GM12878 (cell line): ENCODE measurements at places on chromosomes 1 and 21.

GRCh38 chr1:47984175-47984789 lies 12.9 kb downstream of the TRABD2B start:
- DNase-seq = no peak

DNA sequence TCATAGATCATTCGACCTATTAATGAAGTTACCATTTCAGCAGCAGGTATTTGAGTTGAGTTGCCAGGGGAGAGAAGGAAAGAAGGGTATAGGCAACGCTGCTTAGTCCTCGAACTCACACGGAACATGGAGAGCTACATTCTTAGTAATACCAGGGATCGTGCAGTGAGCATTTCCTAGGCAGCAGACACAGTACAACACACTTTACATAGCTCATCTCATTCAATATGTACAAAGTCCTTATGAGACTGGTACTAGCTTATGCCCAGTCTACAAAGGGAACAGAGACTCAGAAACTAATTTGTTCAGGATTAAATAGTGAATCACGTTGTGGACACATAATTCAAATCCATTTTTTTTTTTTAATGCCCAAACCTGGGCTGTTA lies 25.6 kb downstream of the IRF2BP2 start:
- DNase-seq = no peak

DNA sequence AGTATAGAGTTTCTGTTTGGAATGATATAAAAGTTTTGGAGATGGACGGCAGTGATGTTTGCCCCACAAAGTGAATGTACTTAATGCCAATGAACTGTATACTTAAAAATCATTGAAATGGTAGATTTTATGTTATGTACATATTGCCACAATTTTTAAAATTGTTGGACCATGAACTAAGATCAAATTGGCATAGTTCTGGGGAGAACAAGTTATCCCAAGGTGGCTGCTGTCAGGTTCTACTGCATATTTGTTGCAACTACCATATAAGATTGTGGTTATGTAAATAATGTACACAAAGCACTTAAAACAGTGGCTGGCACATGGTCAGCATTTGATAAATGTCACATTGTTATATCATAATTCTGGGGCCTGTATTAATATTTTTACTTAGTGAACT lies 466.4 kb downstream of the SIPA1L2 start:
- no peak for DNase-seq

GRCh38 chr1:177753655-177754054 lies 216.2 kb downstream of the SEC16B start:
- DNase-seq = no peak

DNA sequence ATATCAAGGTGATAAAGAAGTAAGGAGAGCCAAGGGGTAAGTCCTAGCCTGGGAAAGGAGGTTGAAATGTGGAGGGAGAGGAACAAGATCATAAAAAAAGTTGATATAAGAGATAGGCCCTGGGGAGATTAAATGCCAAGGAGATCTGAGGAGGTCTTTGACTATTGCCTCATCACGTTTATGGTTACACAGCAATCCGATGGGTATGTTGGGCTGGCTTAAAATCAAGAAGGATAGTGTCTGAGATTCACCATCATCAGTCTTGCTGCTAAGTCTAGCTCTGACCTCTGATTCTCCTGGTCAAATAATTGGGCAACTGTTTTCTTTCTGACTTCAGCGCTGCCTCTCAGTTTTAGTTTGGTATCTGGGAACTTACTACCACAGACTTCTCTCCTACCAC lies 416.3 kb downstream of the GPATCH2 start:
- DNase-seq = no peak

DNA sequence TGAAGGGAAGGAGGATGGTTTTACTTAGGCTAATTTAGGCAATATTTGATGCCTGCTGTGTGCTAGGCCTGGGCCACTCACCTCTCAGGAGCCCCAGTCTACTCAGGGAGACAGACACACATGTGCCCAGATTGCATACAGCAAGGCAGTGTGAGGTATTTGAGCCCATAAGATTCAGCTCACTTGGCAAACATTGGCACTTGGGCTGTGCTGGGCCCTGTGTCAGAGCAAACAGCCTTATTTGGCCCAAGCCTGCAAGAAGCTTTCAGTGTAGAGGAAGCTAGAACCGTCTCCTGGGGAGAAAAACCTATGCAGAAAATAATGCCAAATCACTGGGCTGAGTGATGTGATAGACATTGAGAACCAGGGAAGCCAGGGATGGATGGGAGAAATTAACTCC lies 3.9 kb upstream of the SYNC start:
- no peak for DNase-seq

- DNase-seq = no peak
Observed at GRCh38 chr1:228792601-228793000, 57.3 kb downstream of the RHOU start.

- no peak for DNase-seq
Observed at GRCh38 chr21:33670076-33670978, 28.0 kb downstream of the ITSN1 start.

GRCh38 chr1:223087291-223088255 lies 55.5 kb downstream of the TLR5 start:
- no peak for DNase-seq

DNA sequence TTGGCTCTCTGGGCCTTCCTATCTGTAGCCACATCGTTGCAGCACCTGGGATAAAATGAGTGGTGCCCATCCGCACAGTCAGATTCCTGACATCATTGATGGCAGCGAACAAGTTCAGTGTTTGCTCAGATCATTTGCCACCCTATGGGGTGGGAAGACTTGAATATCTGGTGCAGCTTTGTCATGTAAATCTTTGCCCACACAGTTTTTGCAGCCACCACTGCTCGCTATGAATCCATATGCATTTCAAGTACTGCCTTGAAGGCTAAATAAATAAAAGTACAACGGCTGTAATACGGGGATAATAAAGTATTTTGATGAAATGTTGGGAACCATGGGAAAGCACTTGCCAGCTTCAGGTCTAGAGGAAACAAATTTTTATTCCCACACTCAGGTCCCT lies 56.3 kb upstream of the COA6 start:
- DNase-seq = no peak

- DNase-seq = no peak
Observed at GRCh38 chr1:5570931-5571330, 421.3 kb downstream of the NPHP4 start.

GRCh38 chr1:91153341-91153740 lies 131.5 kb upstream of the ZNF644 start:
- no peak for DNase-seq

DNA sequence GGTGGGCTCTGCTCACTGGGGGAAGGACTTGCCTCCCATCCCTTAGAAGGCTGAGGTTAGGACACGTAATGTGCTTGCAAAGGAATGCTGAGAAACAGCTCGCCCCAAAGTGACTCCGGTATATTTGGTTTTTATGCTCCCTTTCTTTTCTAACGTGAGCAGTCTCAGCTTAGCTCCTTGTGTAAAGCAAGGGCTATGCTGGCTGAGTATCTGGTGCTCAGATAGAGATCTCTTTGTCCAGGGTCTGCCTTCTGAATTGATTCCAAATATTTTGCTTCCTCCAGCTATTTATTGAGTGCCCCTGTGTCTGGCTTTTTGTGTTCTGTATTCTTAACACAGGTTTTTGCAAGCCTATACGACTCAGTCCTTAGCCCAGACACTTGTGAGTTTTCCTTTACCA lies 94.5 kb upstream of the ARTN start:
- no peak for DNase-seq

- DNase-seq = no peak
Observed at GRCh38 chr1:100213141-100213540, 35.1 kb upstream of the LRRC39 start.

DNA sequence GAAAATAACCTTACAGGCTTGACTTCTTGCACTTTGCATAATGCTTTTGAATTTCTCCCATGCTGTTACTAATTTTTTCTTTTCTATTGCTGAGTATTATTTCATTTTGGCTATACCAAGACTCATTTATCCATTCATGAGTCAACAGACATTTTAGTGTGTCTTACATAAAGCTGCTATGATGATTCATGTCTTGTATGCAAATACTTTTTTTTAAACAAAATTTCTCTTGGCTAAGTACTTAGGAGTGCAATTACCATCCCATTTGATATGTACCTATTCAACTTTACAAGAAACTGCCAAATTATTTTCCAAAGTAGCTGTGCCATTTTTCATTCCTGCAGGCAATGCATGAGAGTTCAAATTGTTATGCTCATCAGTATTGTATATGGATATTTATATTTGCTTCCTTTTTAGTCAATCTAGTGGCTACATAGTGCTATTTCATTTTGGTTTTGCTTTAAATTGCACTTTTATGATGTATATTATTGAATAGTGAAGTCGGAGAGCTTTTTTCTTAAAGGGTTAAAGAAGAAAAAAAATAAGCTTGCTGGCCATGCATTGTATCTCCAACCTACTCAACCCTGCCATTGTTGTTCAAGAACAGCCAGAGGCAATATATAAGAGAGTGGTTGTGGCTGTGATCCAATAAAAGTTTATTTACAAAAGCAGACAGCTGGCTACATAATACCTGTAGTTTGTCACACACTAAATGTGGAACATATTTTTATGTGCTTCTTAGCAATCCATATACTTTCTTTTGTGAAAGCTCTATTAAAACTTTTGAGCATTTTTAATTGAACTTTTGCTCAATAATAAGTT lies 862.8 kb downstream of the KCNT2 start:
- DNase-seq = no peak

DNA sequence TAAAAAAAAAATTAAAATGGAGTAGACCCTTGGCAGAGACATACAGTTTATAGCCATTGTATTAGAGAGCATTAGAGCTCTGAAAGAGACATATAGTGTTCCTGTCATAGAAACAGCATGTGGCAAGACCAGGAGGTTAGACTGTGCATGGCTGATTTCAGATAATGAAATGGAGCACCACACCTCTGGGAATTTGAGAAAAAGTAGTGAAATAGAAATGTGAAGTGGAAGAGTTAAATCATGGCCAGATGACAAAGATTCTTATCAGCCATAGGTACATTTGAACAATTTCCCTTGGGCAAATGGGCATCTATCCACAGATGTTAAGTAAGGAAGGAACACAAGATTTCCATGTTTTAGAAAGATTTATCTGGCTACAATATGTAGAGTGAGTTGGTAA lies 1083.1 kb downstream of the PLA2G4A start:
- no peak for DNase-seq

DNA sequence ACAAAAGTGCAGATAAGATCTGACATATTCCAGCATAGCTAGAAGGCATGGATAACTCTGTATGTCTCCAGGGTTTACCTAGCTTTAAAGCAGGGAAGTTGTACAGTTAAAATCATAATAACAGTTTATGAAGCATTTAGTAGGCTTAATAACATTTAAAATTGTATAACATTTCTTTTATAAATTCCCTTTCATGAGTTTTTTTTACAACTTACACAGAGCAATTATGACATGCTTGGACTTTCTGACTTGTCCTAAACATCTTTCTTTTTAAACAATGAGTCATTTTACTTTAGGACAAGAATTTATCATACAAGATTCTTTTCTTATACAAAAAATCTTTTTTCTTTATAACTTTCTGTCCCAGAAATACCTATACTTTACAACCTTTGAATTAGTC lies 408.5 kb upstream of the NEGR1 start:
- DNase-seq = no peak

DNA sequence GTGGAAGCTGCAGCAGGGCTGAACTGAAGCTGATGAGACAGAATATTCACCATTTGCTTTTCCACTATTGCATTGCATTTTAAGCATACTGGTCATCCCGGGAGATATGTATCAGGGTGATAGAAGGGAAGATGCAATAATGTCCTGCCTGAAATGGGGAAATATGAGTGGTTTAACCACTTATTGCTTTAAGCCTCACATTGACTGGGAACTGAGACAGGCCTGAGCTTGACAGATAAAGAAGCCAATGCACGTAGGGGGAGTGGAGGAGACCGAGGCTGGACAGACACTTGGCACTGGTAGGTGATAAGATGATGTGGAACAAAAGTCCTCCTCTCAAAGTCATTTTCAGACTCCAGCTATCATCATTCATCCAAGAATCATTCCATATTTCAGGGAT lies 911.7 kb upstream of the NCAM2 start:
- no peak for DNase-seq

- no peak for DNase-seq
Observed at GRCh38 chr1:230392536-230392909, 33.6 kb downstream of the PGBD5 start.

GRCh38 chr1:221227872-221228337 lies 348.7 kb downstream of the HLX start:
- DNase-seq = no peak

DNA sequence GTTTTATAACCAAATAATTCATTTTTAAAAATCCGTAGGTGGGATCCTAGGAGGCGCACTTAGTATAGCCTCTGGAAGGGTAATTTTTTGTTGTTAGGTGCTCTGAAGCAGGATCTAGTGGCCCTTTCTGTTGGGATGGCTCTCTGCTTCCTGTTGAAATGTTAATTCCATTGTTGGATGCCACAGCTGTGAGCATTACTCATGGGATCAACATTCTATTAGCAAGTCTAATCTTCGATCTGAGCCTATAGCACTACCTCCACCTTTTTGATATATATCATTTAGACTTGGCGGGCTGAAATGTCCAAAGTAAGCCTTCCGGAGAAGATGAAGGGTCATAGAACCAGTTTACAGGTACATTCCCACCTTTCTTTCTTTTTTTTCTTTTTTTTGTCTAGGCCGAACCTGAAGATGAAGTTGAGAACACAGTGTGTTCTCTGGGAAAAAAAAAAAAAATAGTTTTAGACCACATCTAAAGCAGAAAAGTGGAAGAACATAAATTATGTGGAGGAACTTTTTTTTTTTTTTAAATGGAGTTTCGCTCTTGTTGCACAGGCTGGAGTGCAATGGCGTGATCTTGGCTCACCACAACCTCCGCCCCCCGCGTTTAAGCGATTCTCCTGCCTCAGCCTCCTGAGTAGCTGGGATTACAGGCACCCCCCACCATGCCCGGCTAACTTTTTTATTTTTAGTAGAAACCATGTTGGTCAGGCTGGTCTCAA lies 1.4 kb downstream of the CXADR start:
- DNase-seq = no peak

DNA sequence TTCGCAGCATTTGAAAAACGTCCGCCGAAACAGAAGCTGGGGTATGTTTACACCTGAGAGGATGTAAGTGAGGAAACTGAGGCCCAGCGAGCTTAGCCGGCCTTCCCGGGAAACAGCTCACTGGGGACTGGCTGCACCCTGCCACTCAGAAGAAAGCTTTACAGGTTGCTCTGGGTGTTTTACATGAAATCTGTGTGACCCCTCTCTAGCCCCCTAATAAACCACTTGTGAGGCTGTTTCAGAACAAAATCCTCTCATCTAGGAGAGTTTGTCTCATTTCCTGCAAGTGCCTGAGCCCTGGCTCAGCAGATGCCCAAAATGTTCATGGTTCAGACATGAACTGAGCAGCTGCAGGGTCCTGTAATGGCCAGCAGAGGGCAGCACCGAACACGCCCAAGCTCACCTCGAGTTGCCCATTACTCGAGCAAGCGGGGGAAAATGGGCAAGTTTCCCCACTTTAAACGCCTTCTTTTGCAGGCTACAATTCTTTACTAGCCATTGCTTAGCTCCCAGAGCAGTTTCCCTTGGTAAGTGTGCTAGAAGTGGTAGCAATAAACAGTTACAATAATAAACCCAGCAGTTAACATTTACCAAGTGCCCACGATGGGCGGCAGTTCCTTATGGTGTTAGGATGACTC lies 76.4 kb downstream of the FHAD1 start:
- no peak for DNase-seq
